ENCODE measurements at places on chromosomes 5 and 9. TPM values are rescaled to one million over a fixed set of nuclear protein-coding genes. Genes with fewer than 3 reads are reported as not detected.

DNA sequence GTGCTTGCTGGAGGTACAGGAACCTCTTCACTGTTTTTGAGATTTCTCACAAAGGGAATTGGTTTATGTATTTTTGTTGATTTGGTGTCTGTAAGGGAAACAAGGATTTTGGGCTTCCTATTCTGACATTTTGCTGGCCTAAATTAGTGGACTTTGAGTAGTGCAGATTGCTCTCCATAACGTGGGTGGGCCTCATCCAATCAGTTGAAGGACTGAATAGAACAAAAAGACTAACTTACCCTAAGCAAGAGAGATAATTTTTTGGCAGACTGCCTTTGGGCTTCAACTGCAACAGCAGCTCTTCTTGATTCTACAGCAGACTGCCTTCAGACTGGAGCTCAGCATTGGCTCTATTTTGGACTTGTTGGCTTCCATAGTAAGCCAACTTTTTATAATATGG lies 93.2 kb downstream of the MSX2 start:
- DNase-seq = no peak
- no peaks in the 10 kb centered on the region for H3K36me3 ChIP-seq
- no peaks in the 10 kb centered on the region for H3K4me1 ChIP-seq
- no peak overlapping the region for H3K27ac ChIP-seq

- H3K27ac ChIP-seq = no peak overlapping the region
- no peaks in the 10 kb centered on the region for H3K4me1 ChIP-seq
- no peaks in the 10 kb centered on the region for H3K27me3 ChIP-seq
- H3K4me3 ChIP-seq = no peak overlapping the region
These were observed 126.5 kb downstream of the MRPS30 start for GRCh38 chr5:44935262-44935661.

- H3K27me3 ChIP-seq = no peaks in the 10 kb centered on the region
- H3K27ac ChIP-seq = no peak overlapping the region
- no peak for DNase-seq
- no peak overlapping the region for H3K4me3 ChIP-seq
These were observed 16.2 kb downstream of the TRPM3 start for GRCh38 chr9:71105192-71105591.

DNA sequence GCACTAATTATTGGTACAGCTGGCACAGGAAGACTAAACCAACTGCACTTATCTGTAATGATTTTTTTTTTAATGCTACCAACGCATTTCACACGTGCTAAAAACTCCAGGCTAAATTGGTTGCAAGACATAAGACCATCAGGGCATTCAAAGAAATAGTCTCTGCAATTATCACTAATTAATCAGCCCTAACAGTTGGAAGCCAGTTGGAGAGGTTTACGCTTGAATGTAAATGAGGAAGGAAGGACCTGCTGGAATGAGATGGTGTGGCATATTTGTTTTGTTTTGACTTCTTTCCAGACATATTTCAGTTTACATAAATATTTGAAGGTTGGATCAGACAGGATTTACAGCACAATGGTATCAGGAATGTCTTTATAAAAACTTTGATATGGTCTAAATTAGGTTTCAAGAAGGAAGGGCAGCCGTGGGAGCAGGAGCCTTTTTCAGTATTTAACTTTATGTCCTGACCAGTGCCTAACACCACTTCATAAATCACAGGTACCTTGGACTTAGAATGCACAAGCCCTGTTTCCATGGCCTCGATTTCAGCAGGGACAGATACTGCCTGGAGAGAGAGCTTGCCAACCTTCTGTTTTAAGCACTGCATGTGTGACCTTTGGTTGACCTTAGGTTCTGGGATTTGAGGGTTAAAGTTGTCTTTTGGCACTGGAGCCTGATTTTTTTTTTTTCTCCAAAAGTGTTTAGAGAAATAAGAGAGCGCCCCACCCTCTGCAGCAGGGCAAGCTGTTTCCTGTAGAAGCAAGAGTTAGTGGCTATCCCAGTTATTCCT lies 199.8 kb upstream of the MAP3K1 start:
- no peaks in the 10 kb centered on the region for H3K4me1 ChIP-seq
- no peaks in the 10 kb centered on the region for H3K36me3 ChIP-seq
- H3K27me3 ChIP-seq = no peaks in the 10 kb centered on the region
- H3K27ac ChIP-seq = no peak overlapping the region
- DNase-seq = no peak

GRCh38 chr5:93360436-93361088 lies 220.5 kb downstream of the NR2F1-AS1 start:
- H3K27me3 ChIP-seq = no peaks in the 10 kb centered on the region
- no peaks in the 10 kb centered on the region for H3K36me3 ChIP-seq
- H3K27ac ChIP-seq = no peak overlapping the region
- H3K4me1 ChIP-seq = no peaks in the 10 kb centered on the region

- no peaks in the 10 kb centered on the region for H3K27me3 ChIP-seq
- H3K36me3 ChIP-seq = no peaks in the 10 kb centered on the region
- no peak overlapping the region for H3K4me3 ChIP-seq
These were observed 75.0 kb downstream of the HMHB1 start for GRCh38 chr5:143886651-143887638.

- DNase-seq = no peak
- no peaks in the 10 kb centered on the region for H3K4me1 ChIP-seq
- no peak within 1 kb of the TSS for H3K27ac ChIP-seq
- H3K4me3 ChIP-seq = no peak within 1 kb of the TSS
- no peaks in the 10 kb centered on the region for H3K27me3 ChIP-seq
These were observed at the start of gene SMIM23 for GRCh38 chr5:171785517-171785916. Gene SMIM23, plus strand, starts transcription at chr5:171785817. Its CDS starts 55 bp downstream, at chr5:171785872.

DNA sequence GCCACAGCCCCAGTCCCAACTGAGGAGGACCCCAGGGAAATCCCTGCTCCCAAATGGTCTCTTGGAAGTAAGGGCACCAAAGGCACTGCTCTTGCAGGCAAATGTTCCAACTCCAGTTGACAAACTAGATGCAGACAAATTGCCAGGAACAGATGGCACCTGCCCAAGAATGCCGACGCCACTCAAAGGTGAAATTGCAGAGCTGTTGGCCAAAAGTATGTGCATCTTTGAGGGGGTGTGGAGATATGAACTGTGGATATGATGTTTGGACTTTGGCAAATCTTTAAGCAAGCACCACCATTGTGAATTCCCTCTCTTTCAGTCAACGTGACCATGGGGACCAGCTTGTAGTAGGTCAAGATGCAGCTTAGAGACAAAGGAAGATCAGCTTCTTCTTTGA lies 12.0 kb upstream of the CPLX2 start:
- H3K27me3 ChIP-seq = no peaks in the 10 kb centered on the region
- no peaks in the 10 kb centered on the region for H3K4me1 ChIP-seq
- DNase-seq = no peak
- no peaks in the 10 kb centered on the region for H3K36me3 ChIP-seq

GRCh38 chr9:109012009-109012875 lies 1.1 kb downstream of the CTNNAL1 start:
- no peaks in the 10 kb centered on the region for H3K4me1 ChIP-seq
- H3K4me3 ChIP-seq = peak overlapping the region; percentile 81
- DNase-seq = peak; percentile 56
- H3K27ac ChIP-seq = peak overlapping the region; percentile 72

EPB41L4A gene
- 10.1 TPM for total RNA-seq
